ENCODE measurements at places on chromosomes 2 and 18.

GRCh38 chr2:109123586-109124201, 5.3 kb upstream of the SH3RF3 start:
- no peak for DNase-seq

DNA sequence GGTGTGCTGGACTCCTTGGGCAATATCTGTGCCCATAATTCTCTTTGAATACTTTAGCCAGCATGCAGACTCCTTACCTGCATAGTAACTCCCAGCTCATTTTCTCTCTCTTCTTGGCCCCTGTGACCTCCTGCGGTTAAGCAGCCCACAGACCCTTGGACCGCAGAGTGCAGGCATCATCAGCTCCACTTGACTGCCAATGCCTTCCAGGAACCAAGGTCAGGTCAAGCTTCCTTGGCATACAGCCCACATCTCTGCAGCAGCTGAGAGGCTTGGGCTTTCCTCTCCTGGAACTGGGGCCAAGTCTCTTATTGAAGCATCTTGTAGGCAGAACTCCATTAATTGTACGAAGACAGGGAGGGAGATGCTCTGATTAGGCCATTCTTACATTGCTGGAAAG, 130.1 kb upstream of the PIEZO2 start:
- no peak for DNase-seq

- no peak for DNase-seq
Observed at GRCh38 chr2:177403838-177404237, 11.3 kb downstream of the AGPS start.

DNA sequence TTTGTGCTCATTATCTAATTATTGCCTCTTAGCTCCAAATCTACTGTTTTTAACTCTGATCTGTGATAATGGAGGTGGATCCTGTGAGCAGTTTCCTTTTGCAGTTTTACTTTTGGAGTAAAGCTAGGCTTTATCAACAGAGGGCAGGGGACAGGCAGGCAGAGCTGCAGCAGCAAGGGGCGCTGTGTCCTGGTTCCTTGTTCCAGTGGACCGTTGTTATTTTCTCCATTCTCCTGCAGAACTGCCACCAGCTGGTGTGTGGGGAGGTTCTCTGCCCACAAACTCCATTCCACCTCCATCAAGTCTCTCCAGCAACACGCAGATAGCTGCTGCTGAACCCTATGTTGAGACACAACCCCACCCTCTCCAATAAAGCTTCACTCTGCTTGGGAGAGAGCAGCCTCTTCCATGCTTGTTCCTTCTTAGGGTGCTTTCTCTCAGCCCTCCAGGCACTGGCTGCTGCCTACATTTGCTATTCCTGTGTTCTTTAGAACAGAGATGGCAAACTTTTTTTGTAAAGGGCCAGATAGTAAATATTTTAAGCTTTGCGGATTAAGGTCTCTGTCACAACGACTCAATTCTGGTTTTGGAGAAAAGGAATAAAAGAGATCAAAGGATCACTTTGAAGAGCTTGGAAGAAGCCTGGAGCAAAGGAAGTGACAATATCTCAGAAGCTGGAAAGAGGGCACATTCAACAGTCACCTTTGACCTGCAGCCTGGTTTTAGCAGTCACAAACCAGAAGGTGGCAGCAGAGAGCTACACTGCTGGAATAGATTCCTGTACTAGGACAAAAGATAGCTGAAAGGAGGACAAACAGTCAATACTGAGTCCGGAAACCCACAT, 208.8 kb downstream of the CCDC178 start:
- DNase-seq: peak; percentile 68

GRCh38 chr18:72180689-72181088, 363.5 kb downstream of the CBLN2 start:
- no peak for DNase-seq

DNA sequence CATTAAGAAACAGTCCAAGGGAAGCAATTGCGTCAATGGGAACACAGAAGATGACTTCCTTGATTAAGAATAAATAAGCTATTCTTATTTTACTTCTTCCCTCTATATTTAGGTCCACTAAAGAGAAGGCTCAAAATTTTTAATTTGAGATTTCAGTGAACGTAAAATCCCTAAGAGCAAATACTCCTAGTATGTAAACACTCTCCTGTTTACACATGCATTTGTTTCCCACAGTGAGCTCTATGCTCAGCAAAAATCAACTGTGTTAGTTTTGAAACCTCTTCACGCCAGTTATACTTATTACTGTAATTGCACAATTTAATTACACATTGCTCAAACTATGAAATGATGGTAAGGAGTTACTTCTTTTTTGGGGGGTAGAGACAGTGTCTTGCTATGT, 8.8 kb downstream of the SLC39A6 start:
- DNase-seq: no peak

DNA sequence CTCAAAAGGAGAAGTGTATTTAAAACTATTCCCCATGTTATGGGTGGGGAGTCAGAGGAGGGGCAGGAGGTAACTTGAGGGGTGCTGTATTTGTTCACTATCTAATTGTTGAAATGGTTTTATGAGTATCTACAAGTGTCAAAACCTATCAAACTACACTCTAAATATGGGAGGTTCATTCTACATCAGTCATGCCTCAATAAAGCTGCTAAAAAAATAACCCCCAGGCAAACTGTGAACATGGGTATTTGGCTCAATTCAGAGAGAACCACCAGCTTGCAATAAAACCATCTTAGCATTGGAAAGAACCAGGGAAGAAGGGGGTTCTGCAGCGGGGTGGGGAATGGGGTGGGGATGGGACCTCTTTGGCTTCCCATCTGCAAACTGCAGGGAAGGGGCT, 176.0 kb upstream of the SMAD2 start:
- DNase-seq: no peak

DNA sequence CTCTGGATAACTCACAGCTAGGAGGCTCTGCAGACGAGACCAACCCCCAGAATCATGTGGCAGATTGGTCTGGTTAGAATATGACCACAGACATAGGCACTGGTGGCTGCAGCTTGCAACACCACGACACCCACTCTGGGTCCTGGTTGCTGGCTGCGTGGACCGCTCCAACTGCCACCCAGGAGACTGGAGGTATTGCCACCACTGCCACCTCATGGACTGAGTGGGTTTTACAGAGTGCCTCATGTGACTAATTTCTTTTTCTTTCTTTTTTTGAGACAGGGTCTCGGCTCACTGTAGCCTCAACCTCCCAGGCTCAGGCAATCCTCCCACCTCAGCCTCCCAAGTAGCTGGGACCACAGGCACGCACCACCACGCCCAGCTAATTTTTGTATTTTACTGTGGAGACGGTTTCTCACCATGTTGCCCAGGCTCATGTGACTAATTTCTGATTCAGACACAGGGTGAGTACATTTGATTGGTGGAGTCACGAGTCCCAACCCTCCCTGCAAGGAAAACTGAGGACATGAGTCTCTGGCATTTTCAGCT, 29.9 kb upstream of the NT5DC4 start:
- no peak for DNase-seq

DNA sequence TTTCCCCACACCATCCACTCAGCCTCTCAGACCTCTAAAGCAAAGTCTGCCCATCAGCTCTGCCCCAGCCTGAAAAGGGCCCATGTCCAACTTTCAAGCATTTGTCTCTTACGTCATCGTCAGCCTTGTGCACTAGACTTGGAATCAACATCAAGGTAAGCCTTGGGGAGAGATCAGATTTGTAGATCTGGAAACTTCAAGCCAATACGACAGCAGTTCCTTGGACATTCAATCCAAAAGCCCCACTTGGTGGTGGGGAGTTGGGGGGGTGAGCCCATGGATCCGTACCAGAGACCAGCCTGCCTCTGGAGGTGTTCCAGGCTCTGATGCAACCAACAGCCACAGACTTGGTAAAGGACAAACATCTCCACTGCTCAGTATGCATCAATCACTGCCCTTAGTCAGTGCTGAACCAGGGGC, 206.8 kb upstream of the MEIS1 start:
- DNase-seq: no peak

DNA sequence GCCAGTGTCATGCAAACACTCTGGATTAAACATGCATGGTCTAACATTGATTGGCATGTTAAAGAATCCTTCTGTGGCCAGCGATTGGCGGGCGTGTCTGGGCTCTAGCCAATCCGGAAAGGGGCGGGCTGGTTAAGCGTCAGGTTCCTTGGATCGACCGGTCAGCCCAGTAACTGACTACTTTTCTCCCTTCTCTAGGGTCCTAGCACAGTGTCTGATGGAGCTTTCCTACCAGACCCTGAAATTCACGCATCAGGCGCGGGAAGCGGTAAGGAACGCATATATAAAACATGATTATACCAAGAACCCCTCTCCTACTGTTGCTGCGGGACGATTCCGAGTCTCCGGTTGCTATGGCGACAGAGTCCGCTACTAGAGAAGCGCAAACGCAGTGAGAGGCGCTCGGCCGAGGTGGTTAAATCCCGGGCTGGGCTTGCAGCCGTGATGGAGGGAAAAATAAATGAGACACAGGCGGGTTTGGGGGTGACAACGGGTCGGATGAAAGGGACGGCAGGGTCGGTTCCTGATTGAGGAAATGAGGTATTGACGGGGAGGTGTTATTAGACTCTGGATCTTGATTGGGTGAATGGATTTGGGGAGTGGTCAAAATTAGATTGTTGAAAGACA, 29.4 kb downstream of the KATNAL2 start:
- DNase-seq: peak; percentile 79

DNA sequence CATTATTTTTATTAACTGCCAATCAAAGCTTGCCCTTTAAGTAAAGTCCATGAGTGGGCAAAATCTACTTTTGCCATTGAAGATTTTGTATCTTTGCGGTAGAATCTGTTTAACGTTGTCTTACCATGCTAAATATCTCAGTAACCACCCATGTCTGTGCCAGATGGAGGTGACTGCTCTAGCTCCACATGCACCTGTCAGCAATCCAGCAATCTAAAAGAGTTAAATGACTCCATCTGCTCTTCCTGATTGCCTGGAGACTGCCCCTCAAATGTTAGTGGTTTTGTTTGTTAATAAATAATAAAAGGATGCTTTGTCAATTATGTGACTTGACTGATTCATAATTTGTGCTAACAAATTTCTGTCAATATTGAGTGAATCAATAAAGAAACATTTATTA, 141.7 kb downstream of the RBM43 start:
- no peak for DNase-seq

GRCh38 chr18:77822632-77823031, 573.0 kb downstream of the GALR1 start:
- no peak for DNase-seq

DNA sequence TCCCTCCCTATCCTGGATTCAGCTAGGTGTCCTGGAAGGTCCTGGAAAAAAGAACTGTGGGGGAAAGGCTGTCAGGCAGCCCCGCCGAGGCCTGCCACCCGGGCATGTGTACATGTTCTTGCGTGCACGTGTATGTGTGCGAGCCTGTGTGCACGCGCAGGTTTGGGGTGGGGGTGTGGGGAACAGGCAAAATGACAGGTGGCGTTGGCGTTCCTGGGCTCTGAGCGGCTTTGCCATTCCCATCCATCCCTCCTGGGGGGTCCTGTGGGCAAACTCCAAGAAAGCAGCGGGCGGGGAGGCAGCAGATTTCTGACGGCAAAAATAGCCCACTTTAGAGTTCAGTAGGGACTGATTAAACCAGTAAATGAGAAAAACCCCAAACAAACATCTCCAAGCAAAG, 35.6 kb downstream of the EMX1 start:
- no peak for DNase-seq

DNA sequence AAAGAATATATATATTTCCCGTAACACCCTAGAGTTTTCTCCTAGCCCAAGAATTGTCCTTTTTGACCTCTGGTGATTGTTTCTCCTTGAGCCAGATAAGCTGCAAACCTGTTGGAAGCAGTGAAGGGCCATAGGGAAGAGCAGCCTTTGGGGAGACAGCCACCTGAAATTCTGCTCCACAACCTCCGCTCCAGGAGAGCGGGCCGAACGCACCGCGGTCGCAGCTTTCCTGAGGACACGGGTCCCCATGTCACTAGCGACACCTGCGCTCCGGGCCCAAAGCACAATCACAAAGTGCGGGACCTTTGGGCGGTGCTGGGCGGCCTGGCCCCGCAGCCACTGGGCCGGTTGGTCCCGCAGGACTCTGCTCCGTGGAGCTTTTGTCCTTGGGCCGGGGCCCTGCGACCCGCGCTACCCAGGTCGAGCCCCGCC, 557 bp upstream of the DSG2 start:
- peak; percentile 26 for DNase-seq

- DNase-seq: no peak
Observed at GRCh38 chr2:197181491-197181890, 129.1 kb downstream of the ANKRD44 start.

GRCh38 chr2:85221067-85221691, 88.0 kb downstream of the TCF7L1 start:
- DNase-seq: no peak

DNA sequence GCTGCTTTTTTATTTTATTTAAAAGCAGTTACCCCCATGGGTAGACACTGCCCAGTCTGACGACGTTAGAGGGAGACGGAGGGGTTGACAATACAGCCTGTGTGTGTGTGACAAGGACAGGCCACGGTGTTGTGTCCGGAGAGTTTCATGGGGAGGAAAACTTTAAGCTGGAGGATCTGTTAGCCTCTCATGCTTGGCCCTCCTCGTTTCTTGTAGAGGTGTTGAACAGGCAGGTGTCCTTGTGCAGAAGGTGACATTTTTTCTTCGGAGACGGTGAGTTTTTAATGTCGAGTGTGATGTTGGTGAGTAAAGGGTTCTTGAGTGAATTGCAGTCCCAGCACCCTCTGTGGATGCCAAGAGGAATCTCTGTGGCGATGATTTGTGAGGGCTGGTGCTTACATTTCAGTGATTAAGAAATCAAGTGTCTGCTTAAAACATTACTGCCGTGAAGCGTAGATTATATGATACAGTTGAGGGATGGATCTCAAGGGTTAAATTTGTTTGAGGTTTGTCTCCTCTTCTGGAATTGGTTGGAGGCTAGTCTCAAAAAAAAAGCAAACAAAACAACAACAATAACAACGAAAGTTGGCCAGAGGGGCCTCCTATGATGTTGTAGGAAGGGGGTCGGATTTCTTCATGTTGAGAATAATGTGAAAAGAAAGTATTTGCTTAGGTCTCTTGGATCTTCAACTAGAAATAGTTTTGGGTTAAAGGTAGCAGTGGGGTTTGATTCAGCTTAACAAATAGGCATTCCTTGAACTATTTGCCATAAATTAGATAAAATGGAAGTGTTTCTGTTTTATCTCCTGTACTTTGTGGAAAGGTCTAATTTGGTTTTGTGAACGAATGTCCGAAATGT, 1.6 kb downstream of the NCOA1 start:
- DNase-seq: peak; percentile 17

GRCh38 chr2:163471947-163472346, 263.9 kb downstream of the FIGN start:
- DNase-seq: no peak

DNA sequence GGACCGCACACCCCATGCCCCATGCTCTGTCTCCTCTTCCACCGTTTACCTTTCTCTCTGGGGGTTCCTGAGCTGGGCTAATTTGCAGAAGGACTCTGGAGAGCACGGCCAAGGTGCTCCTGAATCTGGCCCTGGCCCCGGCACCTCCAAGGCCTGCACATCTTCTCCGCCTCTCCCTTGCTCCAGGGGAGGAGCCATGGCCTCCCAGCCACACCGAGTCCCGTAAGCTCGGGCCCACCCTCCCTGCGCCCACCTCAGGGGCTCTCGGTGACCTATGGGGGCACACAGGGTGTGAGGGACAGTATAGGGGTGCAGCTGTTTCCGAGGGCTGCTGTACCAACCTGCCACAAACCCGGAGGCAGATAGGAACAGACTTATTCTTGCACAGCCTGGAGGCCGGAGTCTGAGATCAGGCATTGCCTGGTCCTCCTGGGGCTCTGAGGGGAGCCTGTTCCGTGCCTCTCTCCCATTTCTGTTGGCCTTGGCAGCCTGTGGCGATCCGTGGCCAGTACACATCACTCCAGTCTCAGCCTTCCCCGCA, 127.3 kb upstream of the GPC1 start:
- DNase-seq: no peak
